ENCODE measurements at places on chromosomes 2 and 18. TPM values are rescaled to one million over a fixed set of nuclear protein-coding genes. Genes with fewer than 3 reads are reported as not detected.

The AQP12B gene
- not detected for total RNA-seq

- no peak for DNase-seq
- H3K4me3 ChIP-seq: no peak overlapping the region
- no peaks in the 10 kb centered on the region for H3K27me3 ChIP-seq
- H3K4me1 ChIP-seq: peaks cover 2% of the 10 kb centered on the region
Observed at GRCh38 chr18:67875060-67875459, 358.5 kb upstream of the DSEL start.

DNA sequence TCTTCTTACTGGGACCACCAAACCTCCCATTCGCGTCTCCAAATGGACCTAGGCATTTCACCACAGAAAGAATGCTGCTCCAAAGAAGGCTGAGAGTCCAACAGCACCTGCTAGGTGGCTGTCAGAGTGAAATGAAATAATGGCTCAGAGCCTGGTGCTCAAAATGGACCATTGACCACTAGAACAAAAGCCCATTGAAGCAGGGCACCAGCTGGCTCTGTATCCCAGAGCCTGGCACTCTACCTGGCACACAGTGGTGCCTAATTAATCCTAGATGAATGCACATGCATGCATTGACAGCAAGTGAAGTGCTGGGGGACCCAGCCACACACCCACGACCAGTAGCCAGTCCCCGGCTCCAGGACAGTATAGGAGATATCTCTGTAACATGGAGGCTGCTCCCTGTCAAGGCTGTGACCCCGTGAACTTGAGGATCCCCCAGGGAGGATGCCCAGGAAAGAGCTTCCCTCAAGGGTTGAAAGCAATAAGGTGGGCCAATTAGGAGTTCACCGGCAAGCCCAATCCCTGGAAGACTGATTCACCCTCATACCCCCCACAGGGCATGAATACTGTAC lies 261.3 kb downstream of the TNS1 start:
- no peaks in the 10 kb centered on the region for H3K4me1 ChIP-seq
- no peaks in the 10 kb centered on the region for H3K27me3 ChIP-seq
- DNase-seq: no peak
- no peaks in the 10 kb centered on the region for H3K36me3 ChIP-seq
- no peak overlapping the region for H3K4me3 ChIP-seq
- H3K27ac ChIP-seq: no peak overlapping the region

DNA sequence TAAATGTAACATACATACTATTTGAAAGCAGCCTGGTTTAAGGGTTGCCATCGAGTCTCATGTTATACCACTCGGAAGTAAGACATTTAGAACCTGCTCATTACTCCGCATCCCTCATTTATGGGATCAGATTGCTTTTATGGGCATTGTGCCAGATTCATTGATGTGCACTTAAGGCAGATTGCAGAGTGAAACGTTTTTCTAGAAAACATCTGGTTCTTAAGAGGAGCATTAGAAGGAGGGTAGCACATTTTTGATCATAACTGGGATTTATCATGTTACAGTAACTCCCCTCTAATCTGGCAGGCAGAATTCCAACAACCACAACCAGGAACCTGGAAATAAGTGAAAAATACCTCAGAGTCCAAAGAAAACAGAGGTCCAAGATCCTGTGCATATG lies 74.2 kb upstream of the GALNT3 start:
- H3K27ac ChIP-seq: no peak overlapping the region
- H3K36me3 ChIP-seq: no peaks in the 10 kb centered on the region
- peak; percentile 14 for DNase-seq
- H3K4me1 ChIP-seq: no peaks in the 10 kb centered on the region

The SCYGR8 gene
- total RNA-seq: not detected

DNA sequence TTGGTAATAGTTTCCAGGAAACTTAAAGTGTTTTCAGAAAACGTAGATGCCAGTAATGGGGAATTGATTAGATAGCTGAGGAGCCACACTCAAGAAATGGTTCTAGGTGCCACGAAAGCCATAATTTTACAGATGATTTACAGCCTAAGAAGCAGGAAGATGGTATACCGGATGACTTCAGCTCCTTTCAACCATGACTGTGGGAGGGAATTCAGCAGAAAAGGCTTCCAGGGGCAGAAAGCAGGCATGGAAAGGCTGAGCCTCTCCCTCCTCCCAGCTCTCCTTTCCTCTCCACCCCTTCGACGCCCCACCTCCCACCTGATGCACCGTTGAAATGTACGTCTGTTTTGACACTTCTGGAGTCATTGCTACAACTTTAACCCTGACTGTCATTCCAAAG lies 68.6 kb upstream of the SMIM21 start:
- H3K27ac ChIP-seq: no peak overlapping the region
- DNase-seq: no peak
- no peak overlapping the region for H3K4me3 ChIP-seq
- no peaks in the 10 kb centered on the region for H3K4me1 ChIP-seq
- H3K36me3 ChIP-seq: no peaks in the 10 kb centered on the region
- H3K27me3 ChIP-seq: no peaks in the 10 kb centered on the region

DNA sequence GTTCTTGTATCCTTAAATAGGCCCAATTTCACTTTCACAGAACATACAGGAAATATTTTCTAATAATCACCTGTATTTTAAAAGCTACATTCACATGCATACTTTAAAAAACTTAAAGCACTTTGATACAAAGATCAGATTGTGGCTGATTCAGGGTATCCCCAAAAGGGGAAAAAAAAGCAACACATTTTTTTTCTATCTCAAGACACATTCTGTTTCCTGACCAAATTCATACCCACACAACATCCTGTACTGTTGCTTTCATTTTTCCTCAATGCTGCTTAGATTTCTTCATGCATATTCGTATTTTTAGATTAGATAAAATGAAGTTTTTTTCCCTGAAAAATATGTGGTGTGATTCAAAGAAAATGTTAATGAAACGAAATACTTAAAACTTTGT lies 122.5 kb downstream of the TMEFF2 start:
- DNase-seq: peak; percentile 71
- no peaks in the 10 kb centered on the region for H3K36me3 ChIP-seq
- H3K4me3 ChIP-seq: no peak overlapping the region
- no peak overlapping the region for H3K27ac ChIP-seq
- no peaks in the 10 kb centered on the region for H3K4me1 ChIP-seq

The STK36 gene
- total RNA-seq: 34.9 TPM

- H3K27me3 ChIP-seq: no peaks in the 10 kb centered on the region
- H3K4me3 ChIP-seq: no peak overlapping the region
- no peak overlapping the region for H3K27ac ChIP-seq
- no peak for DNase-seq
- H3K36me3 ChIP-seq: no peaks in the 10 kb centered on the region
Observed at GRCh38 chr2:213722565-213722964, 438.3 kb downstream of the SPAG16 start.

The ESPNL gene
- not detected for total RNA-seq

- H3K4me1 ChIP-seq: peaks cover 37% of the 10 kb centered on the region
- H3K4me3 ChIP-seq: no peak overlapping the region
- no peaks in the 10 kb centered on the region for H3K27me3 ChIP-seq
- H3K27ac ChIP-seq: no peak overlapping the region
- no peaks in the 10 kb centered on the region for H3K36me3 ChIP-seq
Observed at GRCh38 chr2:96533292-96534073, 3.1 kb upstream of the ARID5A start.

The KCNG2 gene
- not detected for total RNA-seq

The CNNM3 gene
- 13.0 TPM for total RNA-seq

GRCh38 chr2:39540414-39540813 lies 103.3 kb upstream of the MAP4K3 start:
- no peaks in the 10 kb centered on the region for H3K36me3 ChIP-seq
- no peaks in the 10 kb centered on the region for H3K27me3 ChIP-seq
- no peaks in the 10 kb centered on the region for H3K4me1 ChIP-seq
- no peak overlapping the region for H3K27ac ChIP-seq

The AQP4 gene
- not detected for total RNA-seq

All from endothelial cell of umbilical vein (primary cell).